Stimulated activated CD4-positive, alpha-beta T cell treated with anti-CD3 and anti-CD28 coated beads, Interleukin-4, amount 100 ng/mL, for 48 hours (primary cell): ENCODE measurements at places on chromosomes 5 and 9.

- no peak for DNase-seq
These were observed 15.7 kb downstream of the PNPLA7 start for GRCh38 chr9:137534256-137535119.

DNA sequence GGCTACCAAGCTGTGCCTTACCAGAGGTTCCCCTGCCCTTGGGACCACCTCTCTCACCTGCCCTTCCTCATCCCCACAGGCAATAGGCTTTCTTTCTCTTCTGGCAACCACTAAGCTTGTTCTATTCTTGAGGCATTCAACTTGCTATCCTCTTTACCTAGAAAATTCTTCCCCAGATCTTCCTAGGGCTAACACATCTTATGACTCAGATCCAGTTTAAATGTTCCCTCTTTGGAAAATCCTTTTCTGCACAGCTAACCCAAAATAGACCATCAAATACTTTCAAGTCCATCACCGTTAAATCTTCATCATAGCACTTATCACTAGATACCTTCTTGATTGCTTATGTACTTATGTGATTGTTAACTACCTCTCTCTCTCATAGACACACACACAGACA is 93.7 kb downstream of the ENC1 start:
- DNase-seq = no peak

DNA sequence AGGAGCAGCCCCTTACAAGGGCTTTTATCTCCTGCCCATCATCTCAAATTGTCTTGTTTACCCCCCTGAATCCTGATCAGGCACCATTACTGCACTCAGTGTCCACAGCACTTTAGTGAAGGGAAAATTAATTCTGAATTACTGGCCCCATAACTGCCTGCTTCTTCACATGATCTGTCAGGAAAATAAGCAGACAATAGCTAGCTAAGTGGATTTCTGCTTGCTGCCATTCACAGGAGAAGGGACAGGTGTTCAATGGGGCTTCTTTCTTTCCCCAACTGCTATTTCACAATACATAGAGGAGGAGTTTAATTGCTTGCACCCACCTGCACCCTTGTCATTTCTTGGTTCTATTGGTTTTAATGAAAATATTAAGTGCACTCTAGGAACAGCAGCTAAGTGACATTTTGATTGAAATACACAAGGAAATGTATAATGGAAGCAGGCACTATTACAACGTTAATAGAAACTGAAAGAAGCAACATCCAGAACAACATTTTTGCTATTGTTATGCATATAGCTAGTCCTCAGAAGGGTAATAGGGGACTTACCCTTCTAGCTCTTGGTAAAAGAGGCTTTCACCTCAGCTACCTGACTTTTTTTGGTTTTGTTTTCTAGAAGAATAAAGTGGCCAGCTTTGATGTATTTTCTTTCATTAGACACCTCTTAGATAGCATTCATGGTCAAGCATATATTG is 599.3 kb upstream of the TLE4 start:
- DNase-seq = no peak

DNA sequence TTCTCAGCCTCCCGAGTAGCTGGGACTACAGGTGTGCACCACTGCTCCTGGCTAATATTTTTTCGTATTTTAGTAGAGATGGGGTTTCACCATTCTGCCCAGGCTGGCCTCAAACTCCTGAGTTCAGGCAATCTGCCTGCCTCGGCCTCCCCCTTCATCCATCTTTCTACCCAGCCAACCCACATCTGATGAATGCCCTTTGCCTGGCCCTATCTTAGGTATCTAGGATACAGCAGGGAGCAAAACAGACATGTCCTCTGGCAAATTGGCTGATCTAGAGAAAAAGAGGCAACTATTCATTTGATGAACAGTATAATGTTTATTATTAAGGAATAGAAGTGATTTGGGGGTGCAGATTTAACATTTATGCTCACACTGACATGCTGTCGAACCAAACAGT is 123.0 kb downstream of the TRIO start:
- DNase-seq = no peak

DNA sequence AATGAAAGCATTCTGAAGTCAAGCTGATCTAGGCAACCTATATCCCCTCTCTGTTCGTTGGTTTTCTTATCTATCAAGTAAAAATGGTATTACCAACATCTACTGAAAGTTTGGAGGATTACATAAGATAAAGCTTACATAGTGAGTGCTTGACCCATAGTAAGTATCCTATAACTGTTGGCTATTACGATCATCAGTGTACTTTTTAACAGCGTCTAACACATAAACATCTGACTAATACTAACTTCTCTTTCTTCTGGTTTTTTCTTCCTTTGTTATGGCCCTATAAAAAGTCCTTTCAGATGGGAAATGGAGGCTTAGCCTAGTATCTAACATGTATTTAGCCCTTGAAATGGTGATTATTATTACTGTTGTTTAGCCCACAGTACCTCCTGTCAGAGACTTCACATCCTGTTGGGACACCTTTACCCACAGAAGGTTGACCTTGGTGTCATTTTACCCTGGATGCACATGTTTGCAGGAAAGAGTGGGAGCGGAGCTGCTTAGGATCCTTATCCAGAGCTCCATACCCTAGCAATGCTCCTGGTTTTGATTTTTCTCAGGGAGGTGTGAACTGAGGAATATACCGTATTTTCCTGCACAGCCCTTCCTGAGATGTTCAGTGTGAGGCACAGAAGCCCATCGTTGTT is 6.0 kb downstream of the INSYN2B start:
- DNase-seq = no peak

GRCh38 chr5:59130431-59130830 is 547.6 kb downstream of the RAB3C start:
- no peak for DNase-seq

DNA sequence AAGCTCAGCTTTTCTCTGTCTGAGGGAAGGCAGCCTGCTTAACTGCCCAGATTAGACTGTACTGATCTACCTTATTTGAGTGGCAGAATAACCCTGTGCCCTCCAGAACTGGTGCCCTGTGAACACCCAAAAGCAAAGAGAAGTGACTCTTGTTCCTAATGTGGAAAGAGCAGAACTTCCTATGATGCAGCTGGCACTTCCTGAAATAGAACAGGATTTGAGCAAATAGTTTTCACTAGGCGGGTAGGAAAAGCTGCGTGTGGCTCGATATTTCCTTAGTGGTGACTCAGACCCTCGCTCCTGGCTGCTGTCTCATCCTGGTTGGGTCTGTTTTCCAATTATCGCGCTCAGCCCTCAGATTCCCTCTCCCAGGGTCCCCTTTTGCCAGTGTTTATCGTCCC is 89.9 kb downstream of the SH3TC2 start:
- DNase-seq = no peak

GRCh38 chr9:38257626-38258215 is 134.8 kb upstream of the ALDH1B1 start:
- no peak for DNase-seq

- no peak for DNase-seq
These were observed 3.6 kb downstream of the CACFD1 start for GRCh38 chr9:133463234-133463863.

DNA sequence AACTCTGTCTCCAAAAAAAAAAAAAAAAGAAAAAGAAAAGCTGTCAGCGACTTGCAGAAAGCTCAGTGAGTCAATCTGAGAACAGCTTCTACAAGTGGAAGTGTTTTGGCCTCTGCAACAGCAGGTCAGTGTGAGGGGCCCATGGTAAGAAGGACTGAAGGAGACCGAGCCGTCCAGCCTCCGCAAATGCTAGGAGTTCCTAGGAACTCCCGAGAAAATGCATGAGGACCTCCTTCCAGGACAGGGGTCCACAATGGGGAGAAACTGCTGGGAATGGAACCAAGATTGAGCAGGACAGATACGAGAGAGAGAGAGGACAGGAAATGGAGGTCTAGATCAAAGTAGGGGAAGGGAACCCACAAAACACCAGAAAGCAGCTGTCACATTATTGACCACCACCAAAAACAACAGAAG is 180.5 kb downstream of the CRB2 start:
- no peak for DNase-seq

DNA sequence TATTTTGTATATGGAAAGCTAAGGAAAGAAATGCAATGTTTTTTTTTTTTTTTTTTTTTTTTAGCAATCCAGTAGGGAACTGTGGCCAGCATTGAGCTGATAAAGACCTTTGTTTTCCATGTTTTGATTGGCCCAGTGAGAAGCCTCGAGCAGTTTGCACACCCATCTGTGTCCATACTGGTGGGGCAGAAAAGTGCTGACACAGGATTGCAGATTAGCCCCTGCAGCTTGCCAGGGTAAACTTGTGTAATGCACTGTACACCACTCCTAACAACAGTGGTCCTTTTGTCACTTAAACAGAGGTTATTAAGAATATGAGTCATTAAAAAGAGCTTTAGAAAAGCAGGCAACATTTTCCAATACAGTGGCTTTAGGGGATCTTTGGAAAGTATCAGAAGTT is 132.8 kb upstream of the CDKN2B start:
- DNase-seq = no peak

DNA sequence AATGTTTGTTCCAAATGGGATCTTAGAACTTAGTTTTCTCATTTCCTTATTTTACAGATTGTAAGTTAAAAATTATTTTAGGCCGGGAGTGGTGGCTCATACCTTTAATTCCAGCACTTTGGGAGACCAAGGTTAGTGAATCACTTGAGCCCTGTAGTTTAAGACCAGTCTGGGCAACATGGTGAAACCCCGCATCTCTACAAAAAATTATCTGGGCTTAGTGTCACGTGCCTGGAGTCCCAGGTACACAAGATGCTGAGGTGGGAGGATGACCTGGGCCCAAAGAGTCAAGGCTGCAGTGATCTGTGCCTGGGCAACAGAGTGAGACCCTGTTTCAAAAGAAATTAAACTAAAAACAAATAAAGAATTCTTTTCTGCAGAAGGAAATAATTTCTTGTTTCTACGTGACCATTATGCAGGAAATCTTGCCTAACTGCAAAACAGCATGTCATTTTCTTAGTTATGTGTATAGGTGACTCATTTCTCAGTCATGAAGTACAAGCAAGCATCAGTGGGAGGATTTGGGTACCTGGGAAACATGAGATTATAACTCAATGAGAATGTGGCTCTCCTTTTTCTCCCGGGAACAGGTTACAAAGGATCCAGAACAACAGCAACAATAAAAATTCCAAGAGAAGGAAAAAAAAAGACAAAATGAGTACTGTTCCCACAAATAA is 375.1 kb upstream of the ST8SIA4 start:
- DNase-seq = no peak

DNA sequence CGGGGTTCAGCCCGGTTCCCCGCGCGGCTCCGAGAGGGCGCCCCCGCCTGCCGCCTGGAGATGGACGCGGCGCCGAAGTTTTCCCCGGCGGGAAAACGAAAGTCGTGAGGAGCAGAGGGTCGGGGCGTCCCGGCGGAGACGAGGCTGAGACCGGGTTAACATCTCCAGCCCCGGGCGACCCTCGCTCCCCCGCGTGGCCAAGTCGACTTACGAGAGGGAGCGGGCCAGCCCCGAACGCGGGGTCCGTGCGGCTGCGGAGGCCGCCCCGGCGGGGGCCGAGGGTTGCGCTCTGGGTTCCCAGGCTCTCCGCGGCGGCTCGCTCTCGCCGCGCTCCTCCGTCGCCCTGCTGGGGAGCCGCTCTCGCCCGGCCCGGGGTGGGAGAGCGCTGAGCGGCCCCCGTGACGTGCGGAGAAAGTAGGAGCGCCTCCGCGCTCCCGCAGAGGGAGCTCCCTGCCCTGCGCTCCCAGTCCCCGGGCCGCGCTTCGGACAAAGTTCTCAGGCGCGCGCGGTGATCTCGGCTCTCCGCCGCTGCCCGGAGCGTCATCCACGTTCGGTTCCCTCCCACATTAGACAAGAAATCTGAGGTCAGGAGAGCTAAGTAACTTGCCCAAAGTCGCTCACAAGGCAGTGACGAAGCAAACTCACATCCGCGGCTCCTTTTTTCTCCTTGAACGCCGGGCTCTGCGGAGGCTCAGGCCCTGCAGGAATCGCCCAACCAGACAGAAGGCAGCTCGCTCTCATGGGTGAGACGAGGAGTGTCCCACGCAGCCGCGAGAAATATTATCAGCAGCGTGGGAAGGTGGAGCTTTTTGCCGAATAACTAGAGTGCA is 1.2 kb upstream of the GCNT4 start:
- peak; percentile 32 for DNase-seq

- DNase-seq = no peak
These were observed 122.9 kb downstream of the NXNL2 start for GRCh38 chr9:88657893-88658292.

DNA sequence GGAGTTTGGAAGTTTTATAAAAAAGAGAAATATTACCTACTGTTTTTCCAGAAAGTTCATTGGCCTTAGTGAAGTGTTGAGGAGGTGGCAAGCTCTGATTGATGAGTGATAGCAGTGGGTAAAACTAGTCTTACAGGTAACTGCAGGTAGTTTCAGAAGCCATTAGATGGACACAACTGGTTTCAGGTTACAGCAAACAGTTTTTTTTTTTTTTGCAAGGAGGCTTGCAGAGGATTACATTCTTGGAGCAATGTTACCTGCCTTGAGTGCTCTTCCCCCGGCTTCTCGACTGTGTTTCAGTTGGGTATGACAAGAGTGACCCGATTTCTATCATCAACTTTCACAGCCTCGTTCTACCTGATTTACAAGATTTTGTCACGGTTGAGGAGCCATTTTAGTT is 333.4 kb downstream of the YTHDC2 start:
- DNase-seq = no peak

DNA sequence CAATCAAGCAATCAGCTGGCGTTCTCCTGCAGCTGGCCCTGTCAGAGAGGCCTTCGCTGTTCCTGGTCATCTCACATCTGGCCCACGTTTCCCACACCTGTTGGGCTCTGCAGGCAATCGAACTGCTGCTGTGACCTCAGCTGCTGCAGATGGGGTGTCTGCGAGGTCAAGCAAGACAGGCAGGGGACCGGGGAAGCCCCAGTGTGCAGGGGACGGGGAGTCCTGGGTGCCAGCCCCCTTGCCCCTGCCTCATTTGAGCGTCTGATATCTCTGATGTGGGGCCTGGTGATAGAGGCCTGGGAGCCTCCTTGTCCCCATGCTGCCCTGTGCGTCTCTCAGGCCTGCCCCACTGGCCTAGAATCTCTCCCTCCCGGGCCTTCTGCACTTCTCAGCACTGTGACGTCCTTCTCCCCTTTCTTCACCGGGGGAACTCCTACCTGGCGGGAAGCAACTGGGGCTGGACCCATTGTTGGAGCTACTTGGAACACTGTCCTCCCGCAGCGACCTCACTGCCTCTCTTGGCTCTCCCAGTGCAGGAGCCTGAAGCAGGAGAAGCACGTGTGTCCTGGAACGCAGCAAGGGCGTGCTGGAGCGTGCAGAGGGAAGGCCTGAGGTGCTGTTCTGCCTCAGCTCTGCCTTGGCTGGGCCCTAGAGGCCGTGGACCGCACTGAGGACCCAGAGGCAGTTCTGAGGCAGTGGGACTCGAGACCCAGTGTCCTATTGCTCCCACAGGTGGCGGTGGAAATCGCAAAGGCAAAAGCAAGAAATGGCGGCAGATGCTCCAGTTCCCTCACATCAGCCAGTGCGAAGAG is 3.9 kb downstream of the GRK6 start:
- DNase-seq = no peak

- no peak for DNase-seq
These were observed 25.1 kb downstream of the MGAT1 start for GRCh38 chr5:180777475-180777874.

- DNase-seq = no peak
These were observed 4.2 kb downstream of the NINJ1 start for GRCh38 chr9:93129691-93130500.
